ENCODE measurements at places on chromosomes 7 and 10.
A peak's percentile ranks its signal among the peaks of the same experiment; 100 is the strongest.

DNA sequence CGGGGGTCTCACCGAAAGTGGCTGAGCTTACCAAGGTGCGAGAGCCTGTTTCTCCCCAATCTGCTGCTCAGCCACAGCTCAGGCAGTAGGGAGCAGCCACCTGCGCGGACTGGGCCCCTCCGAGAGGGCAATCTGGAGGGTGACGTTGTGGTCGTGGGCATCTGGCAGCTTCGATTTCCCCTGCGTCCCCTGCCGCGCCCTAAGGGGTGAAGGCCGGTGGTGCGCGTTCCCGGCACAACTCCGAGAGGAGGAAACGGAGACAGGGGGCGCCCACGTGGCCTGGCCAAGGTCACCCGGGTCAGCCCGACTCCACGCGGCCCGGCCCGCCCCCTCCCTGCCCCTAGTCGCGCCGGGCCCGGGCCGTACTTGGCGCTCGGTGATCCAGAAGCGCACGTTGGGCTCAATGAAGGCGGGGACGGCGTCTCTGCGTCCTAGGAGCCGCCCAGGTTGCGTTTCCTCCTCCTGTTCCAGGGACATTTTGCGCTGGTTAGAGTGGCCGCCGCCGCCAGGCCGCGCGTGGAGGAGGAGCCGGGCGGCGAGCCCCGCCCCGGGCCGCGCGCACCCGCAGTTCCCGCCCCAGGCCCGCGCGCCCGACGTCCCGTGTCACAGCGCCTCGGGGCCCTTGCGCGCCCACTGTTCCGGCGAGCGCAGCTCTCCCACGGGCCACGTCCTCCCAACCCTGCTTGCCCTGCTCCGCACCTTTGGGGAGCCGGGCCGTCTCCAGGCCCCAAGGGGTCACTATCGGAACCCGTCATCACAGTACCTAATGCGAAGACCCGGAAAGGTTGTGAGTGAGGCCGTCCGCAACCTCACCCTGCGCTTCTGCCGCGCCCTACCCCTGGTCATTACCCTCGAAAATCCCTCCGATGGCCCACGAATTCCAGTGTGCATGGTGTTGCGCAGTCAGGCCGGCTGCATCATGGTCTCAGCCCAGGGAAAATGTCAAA is at the start of gene SFXN4:
TSS of gene SFXN4 (minus strand) at position 544 of the 947 bp plus-strand sequence. CDS start at position 477, 67 bp downstream.
- DNase-seq, result peak; percentile 72

- no peak for DNase-seq
These were observed 565.3 kb downstream of the PHTF2 start for GRCh38 chr7:78363866-78364265.

DNA sequence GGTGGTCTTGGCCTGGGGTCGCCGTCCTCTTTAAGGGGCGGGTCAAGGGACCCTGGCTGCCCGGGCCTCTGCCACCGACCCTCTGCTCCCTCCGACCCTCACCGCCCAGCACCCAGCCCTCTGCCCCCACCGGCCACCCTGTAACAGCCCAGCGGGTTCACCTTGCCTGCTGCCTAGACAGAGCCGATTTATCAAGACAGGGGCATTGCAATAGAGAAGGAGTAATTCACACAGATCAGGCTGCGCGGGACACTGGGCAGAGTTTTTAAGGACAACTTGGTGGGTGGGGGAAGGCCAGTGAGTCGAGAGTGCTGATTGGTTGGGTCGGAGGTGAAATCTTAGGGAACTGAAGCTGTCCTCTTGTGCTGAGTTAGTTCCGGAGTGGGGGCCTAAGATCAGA is 779 bp upstream of the ADCK2 start:
- DNase-seq, result no peak

GRCh38 chr7:27929127-27929526 is 189.2 kb downstream of the TAX1BP1 start:
- no peak for DNase-seq

DNA sequence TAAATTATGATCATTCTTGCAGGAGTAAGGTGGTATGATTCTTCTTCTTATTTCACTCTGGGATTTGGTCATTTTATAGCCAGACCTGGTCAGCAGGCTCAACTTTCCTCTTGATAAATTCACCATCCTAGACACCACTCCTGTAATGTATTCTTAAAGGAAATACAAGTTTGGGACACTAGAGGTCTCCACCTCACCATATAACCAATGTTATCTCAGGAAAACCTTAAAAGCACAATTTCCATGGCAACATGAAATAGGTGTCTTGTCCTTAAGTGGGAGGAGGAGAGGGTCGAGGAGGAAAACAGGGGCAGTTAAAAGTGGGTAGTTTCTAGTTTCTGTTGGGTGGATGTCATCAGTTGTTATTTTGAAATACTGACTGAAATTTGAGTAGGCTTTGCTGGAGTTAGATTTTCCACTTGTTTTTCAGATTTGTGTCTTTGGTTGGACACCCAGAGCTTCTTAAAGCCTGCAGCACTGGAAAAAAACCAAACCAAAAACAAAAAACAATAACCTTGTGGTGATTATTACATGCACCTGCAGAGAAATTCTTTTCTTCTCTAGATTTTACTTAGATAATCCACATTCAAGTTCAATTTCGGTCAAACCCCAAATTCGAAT is 163.1 kb downstream of the PRKCQ start:
- DNase-seq, result peak; percentile 63

DNA sequence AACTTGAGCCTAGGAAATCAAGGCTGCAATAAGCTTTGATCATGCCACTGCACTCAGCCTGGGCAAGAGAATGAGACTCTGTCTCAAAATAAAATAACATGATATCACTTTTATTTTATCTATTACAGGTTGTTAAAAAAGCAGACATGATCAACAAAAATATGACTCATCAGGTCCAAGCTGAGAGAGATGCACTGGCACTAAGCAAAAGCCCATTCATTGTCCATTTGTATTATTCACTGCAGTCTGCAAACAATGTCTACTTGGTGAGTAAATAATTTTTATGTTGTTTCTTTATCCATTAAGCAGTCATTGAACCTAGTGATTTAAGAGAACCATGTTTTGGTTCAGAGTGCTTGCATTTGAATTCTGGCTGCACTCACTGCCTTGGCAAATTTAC is 3.3 kb downstream of the MASTL start:
- no peak for DNase-seq

GRCh38 chr10:94103192-94103591 is 109.5 kb downstream of the PLCE1 start:
- DNase-seq, result no peak

DNA sequence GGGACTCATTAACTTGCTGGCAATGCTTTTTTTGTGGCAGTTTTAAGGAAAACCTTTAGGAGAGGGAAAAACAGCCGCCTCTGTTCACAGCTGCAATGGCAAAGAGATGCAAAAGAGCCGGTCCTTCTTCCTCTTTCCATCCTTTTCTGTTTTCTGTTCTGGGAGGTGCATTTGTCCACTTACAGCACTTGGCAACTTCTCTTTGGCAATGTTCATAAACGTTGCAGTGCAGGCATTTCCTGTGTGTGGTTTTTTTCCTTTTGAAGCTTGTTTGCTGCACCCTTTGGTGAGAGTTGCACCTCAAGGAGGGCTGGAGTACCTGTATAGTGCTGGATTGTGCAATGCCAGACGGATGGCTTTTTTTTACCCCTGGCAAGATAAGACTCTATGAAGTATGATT is 53.9 kb upstream of the HABP2 start:
- DNase-seq, result no peak

GRCh38 chr7:79534128-79534527 is 80.7 kb upstream of the MAGI2 start:
- DNase-seq, result no peak

- DNase-seq, result no peak
These were observed 347.0 kb downstream of the KCNMA1 start for GRCh38 chr10:77290528-77291155.
